ENCODE measurements at places on chromosomes 12 and 14.

- no peak for DNase-seq
Observed at GRCh38 chr14:57089901-57090300, 178.8 kb downstream of the EXOC5 start.

GRCh38 chr12:31259136-31259886, 66.6 kb downstream of the SINHCAF start:
- DNase-seq = peak; percentile 19

DNA sequence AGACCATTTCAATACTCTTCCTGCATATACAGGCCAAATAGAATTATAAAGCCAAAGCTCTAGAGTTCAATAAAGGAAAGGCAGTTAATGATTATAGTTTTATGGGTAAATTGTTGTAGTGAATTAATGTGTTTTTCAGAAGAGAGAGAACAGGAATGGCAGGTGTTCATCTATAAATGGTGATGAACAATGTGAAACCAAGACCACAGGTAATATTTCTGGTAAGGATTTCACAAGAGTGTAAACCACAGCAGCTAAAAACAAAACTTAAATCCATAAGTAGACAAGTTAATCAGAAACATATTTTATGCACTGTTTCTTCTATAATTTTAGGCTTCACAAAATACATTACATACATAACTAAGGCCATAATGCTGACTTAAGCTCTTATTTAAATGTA, 204.4 kb downstream of the SYT1 start:
- DNase-seq = no peak

GRCh38 chr12:2376908-2377657, 324.3 kb downstream of the CACNA1C start:
- no peak for DNase-seq

DNA sequence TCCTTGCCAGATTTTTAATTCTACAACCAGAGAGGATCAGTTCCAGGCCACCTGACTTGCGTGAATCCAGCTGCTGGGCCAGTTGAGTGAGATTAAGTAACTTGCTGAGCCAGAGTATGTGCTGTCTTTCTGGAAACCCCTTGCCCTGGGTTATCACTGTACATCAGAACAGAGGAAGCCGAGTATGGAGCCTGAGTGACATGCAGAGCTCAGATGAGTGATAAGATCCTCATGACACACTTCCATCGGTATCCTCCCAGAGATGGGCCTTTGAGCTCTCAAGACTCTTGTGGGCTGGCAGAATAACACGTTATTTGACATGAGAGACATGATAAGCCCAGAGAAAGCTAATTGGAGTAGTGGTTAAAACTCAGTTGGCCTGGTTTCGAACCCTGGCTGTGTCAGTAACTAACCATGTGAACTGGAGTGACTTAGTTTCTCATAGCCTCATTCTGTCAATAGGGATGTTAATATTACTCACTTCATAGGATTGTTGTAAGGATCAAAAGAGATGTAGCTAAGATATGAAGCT, 388.1 kb downstream of the ZFP36L1 start:
- DNase-seq = peak; percentile 77

GRCh38 chr14:76348898-76349297, 27.0 kb upstream of the ESRRB start:
- peak; percentile 51 for DNase-seq

- DNase-seq = no peak
Observed at GRCh38 chr12:115811045-115811444, 466.4 kb downstream of the MED13L start.

- DNase-seq = no peak
Observed at GRCh38 chr12:24565300-24565699, 383.6 kb downstream of the BCAT1 start.

DNA sequence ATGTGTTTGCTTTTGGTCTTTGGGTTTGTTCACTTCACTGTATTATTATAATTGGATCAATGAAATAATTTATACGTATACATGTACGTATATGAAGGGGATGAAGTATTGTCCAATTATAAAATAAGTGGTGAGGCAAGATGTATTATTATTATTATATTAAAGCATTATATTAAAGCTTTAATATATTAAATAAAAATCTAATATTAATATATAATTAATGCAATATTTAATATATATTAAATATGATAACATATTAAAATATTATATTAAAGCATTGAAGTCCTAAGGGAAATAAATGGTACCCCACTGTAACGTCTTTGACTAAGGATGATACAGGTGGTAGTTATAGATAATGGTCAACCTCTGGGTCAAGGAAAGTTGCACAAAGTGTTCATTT, 63.7 kb upstream of the RTL1 start:
- DNase-seq = no peak

GRCh38 chr14:49865431-49865859, 12.9 kb upstream of the NEMF start:
- peak; percentile 67 for DNase-seq

DNA sequence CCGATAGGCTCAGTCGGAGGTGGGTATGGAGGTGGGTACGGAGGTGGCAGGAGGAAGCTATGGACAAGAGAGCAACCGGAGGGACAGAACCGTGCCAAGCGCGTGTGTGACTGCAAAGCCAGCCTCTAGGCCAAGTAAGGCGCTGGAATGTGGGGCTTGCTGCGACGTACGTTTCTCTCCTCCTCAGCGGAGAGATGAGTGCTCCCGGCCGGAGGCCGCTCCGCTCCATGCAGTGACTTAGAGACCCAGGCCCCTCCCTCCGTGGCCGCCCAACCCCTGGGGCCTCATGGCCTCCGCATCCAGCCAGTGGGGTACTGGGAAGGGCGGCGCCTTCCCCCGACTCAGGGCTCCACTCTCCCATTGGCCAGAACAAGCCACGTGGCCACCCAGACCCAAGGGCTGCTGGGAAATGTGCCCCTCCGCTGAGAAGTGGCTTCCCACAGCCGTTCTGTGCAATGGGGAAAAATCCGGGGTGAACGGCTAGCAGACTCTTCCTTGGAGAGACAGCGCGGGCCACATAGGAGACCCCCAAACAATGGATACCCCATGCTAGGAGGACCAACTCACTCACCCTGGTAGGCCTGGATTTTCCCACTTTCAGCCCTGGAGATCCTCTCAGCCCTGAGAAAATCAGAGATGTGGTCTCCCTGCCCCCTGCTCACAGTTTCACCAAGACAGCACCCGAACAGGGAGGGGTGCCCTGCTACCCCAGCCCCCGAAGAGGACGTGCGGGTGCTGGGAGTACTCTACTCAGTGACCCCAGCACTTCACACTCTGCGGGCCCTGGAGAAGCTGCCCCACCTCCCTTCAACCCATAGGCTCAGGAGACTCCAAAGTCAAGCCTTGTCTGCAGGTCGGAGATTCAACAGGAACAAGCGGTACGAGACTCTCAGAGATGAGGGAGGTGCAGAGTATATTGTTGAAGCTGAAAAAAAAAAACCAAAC, 66.7 kb downstream of the RIMBP2 start:
- DNase-seq = no peak

DNA sequence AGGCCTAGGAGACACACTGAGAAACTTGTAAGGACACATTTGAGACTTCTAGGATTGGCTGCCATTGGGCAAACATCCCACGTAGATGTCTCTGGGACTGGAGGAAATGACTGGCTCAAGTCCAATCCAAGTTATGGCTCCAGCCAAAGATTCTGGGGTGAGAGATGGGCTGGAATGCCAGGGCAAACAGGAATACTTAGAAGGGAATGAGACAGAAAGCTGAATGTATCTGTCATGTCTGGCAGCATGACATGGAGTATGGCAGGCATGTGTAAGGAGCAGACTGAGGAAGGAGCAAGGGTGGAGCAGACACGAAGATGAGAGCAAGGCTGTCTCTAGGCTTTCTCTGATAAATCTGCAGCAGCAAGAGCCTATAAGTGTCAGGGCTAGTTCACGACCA, 209.2 kb downstream of the PHLDA1 start:
- no peak for DNase-seq

GRCh38 chr12:13534645-13535398, 338.3 kb downstream of the EMP1 start:
- peak; percentile 24 for DNase-seq

DNA sequence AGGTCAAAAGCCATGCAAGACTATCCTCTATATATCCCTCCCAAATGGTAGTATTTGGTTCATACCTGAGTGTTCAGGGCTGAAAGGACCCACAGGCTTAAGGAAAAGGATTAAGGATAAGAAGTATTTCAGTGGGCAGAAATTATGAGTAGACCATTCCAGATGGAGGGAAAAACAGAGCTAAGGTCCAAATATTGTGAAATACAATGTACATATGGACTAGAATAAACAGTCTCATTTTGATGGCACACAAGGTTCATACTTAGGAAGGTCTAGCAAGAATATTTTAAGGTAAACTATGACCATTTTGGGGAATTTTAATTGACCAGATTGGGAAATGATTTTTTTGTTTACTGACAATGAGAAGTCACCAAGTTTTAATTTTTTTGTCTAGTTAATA, 124.6 kb downstream of the PRKD1 start:
- no peak for DNase-seq

DNA sequence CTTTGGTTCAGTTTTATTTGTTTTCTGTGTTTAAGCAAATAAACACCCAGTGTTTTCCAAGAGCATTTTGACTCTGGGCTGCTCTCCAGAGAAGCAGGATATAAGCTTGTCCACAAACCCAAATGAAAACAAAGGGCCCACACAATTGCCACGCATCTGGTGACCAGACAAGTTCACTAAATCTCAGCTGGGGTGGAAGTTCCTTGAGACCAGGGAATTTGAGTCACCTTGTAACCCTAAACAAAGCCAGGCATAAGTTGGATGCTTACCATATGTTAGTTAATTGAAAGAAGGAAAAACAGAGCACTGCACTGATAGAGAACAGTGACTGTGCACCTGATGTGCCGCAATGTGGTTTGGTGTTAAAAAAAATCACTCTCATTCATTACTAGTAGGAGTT, 1.6 kb upstream of the TXNRD1 start:
- DNase-seq = peak; percentile 87

- no peak for DNase-seq
Observed at GRCh38 chr14:54928216-54928615, 25.6 kb upstream of the GCH1 start.

DNA sequence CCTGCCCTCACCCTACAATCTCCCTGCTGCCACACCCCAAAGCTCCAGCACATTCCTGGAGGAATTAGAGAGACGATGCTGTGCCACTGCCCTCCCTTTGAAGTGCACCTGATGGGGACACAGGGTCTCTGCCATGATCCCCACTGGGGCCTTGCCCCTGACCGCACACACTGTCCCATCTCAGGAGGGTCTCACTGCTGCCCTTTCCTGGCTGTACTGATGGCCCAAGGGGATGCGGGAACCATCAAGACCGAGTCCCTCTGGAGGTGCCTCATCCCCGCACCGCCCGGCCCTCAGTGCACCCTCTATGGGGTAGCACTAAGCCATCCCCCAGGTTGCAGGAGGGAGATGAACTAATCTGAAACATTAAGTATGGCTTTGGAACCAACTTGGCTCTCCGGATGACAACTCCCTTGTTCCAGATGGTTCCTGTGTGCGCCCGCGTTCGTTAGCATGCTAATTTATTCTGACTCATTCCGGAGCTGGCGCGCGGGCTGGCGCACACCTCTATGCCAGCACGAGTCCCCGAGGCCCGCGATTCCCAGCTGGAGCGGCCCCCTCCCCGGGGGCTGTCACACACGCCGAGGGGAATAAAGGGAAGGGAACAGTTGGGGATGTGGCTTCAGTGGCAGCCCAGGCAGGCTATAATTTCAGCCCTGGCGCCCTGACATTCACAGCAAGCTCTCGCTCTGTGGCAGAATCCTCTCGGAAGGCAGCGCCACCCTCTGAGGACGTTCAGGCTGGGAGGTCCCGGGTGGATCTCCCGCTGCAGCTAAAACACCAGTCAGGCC, 34.2 kb upstream of the C14orf180 start:
- DNase-seq = no peak

DNA sequence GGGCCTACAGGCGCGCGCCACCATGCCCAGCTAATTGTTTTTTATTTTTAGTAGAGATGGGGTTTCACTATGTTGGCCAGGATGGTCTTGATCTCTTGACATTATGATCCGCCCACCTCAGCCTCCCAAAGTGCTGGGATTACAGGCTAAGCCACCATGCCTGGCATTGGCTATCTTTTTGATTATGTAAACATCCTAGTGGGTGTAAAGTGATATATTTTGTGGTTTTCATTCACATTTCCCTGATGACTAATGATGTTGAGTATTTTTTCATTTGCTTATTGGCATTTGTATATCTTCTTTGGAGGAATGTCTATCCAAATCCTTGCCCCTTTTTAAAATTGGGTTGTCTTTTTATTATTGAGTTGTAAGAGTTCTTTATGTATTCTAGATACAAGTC, 16.3 kb downstream of the CREBL2 start:
- peak; percentile 69 for DNase-seq

GRCh38 chr12:42468341-42468821, 121.2 kb downstream of the PRICKLE1 start:
- no peak for DNase-seq

DNA sequence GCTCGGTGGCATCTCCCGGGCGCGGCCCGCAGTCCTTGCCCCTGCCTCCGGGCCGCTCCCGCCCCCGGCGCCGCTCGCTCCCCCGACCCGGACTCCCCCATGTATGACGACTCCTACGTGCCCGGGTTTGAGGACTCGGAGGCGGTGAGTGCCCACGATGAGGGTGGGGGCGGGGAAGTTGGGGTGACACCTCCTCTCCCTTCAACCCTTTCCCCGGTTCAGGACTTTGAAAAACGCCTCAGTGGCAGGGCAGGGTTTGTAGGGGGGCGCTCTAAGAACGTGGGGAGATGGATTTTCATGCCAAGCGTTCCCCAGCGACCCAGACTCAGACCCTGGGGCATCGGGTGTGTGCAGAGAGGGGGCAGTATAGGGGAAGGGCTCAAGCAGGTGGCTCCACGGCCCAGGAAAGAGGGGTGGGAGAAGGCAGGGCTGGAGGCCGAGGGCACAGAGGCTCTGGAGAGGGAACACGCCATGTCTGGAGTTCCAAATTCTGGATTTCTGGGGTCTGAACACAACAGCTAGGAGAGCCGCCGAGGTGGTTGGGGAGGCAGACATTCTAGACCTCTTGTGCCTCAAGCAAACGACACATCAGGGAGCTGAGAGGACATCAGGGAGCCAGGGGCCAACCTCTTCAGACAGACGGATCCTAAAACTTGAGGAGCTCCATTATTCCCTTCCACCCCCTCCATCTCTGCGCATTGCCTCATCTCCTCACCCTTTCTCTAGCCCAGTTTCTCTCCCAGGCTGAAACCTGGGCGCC, 715 bp downstream of the CACNB3 start:
- DNase-seq = no peak

GRCh38 chr14:70183991-70184390, 4.8 kb downstream of the SLC8A3 start:
- no peak for DNase-seq

DNA sequence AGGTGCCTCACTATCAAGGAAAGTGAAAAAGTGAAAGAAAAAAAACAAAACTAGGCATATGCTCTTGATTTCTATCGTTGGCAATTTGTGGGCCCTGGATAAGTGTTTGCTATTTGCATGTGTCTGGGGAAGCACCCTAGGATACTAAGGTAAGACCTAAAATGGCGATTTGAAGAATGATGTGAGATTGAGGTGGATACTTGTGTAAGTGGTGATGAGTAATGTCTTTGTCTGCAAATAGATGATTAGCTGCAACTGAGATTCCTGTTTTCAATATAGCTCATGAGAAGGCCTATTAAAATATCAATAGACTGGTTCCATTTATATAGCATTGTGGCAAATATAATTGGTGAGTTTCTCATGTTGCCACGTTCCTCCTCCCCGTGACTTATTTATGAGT, 261.7 kb downstream of the NEDD1 start:
- DNase-seq = no peak

- DNase-seq = no peak
Observed at GRCh38 chr12:131282292-131283080, 328.8 kb downstream of the ADGRD1 start.

All from iris pigment epithelial cell (primary cell).